ENCODE measurements at places on chromosomes 7 and 10.

DNA sequence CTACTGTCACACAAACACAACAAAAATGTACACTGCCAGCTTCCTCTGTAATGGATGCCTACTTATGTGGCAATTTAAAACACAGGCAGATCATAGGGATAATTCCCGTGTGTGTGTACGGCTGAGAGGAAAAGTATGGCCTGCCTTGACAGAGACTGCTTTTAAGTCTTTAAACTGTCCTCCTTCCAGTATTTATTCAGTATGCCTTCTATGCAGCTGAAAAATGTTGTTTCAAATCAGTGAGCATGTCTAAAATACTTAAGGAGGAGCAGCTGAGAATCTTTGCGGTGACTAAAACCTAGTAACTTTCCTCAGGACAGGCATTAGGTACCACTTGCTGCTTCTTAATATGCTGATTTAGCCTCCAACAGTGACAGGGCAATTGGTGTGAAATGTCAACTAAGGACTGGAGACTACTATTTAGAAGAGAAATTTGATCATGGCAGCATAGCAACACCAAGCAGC, 126.3 kb downstream of the CACNA2D1 start:
- no peak for DNase-seq

GRCh38 chr10:341081-341740, 206.0 kb downstream of the ZMYND11 start:
- DNase-seq: no peak

- no peak for DNase-seq
These were observed 105.7 kb downstream of the ST8SIA6 start for GRCh38 chr10:17348501-17349349.

- DNase-seq: no peak
These were observed 19.4 kb downstream of the BMPR1A start for GRCh38 chr10:86775870-86776180.

DNA sequence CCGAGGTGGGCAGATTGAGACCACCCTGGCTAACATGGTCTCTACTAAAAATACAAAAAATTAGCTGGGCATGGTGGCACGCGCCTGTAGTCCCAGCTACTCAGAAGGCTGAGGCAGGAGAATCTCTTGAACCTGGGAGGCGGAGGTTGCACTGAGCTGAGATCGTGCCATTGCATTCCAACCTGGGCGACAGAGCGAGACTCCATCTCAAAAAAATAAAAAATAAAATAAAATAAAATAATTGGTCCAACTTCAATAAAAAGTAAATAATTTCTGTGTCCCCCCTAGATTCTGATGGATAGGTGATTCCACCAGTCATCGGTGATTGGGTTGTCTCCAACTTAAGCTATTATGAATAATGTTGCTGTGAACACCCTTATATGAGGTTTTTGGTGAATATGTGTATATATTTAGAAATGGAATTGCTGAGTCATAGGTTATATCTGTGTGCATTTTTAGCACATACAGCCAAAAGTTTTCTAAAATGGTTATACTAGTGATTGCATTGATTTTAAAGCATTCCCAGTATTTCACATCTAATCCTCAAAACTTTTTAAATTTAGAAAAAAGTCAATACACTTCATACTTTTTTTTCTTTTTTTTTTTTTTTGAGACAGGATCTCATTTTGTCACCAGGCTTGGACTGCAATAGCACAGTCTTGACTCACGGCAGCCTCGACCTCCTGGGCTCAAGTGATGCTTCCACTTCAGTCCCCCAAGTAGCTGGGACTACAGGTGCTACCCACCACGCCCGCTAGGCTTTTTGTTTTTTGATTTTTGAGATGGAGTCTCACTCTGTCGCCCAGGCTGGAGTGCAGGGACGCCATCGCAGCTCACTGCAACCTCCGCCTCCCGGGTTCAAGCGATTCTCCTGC, 13.7 kb upstream of the SRPK2 start:
- no peak for DNase-seq

DNA sequence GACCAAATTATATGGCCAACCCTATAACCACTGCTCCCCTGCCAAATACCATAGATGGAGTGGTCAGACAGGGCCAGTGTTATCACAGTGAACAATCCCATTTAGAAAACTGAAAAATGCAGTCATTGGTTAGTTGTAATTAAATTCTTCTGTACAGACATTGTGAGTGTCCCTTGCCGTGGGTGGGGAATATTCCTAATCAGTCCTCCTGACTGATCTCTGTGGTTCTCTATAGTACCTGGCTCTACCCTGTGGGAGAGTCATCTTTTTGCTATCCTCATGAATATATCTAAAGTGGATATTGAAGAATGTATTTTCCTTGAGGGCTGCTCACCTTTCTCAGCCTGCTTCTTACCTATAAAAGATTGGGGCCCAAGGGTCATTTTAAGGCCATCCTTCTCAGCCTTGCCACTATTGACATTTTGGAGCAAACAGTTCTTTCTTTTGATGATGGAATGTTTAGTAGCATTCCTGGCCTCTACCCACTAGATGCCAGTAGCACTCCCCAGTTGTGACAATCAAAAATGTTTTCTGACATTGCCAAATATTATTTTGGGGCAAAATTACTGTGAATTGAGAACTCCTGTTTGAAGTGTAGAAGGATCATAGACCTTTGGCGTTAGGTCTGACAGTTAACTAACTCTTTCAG, 110.2 kb downstream of the MAPK8 start:
- DNase-seq: no peak

- DNase-seq: no peak
These were observed 499.6 kb upstream of the LRRN3 start for GRCh38 chr7:110591341-110591740.

GRCh38 chr10:4159173-4159572, 374.2 kb upstream of the KLF6 start:
- no peak for DNase-seq

DNA sequence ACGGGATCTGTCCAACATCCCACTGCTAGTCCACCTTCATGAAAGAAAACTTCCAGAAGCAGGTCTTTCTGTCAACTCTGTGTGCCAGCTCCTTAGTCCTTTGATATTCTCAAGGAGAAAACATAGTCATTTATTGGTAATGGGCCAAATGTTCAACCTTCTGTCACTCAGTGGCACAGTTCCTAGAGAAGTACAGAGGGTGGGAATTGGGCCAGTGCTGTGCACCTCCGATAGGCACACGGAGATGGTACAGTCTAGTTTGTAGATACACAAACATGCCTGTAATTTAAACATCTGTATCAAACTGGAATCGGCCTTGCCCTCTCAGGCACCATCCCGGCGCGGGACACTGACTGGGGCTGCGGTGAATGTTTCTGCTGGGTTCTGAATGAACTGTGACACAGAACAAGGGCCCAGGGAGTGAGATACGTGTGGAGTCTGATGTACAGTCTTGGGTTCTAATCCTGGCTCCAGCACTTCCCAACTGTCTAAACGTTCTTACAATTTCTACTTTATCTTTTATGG, 213.9 kb upstream of the SHH start:
- no peak for DNase-seq

DNA sequence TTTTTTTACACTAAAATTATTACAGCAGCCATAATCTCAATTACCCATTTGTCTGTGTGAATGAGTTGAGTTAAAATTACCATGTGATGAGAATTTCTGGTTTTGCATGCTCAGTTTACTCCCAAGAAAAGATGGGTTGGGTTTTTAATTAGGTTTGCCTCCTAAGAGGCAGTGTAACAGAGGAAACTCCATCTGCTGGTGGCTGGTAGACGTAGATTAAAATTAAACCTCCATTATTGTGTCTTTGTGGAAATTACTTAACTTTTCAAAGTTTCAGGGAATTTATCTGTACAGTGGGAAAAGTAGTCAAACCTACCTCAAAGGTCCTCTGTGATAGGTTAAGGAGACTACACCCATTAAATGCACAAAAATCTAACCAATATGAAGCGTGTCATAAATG, 954.2 kb downstream of the PCDH15 start:
- no peak for DNase-seq

GRCh38 chr7:136086712-136087111, 109.6 kb upstream of the MTPN start:
- DNase-seq: peak; percentile 45

DNA sequence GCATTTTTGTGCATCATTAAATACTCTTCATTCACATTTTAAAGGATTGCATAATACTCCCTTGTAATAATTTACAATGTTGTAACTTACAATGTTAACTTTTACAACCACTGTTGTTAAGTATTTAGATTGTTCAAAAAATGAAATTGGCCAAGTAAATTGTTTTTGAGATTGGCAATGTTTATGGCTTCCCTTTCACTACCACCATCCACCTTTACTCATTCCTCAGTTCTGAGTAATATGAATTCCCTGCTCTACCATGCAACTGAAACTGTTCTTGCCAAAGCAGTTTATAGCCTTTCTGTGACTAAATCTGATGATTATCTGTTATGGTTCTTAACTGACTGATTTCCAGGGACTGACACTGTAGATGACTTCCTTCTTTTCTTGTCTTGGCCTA, 80.5 kb upstream of the TMEM106B start:
- no peak for DNase-seq

DNA sequence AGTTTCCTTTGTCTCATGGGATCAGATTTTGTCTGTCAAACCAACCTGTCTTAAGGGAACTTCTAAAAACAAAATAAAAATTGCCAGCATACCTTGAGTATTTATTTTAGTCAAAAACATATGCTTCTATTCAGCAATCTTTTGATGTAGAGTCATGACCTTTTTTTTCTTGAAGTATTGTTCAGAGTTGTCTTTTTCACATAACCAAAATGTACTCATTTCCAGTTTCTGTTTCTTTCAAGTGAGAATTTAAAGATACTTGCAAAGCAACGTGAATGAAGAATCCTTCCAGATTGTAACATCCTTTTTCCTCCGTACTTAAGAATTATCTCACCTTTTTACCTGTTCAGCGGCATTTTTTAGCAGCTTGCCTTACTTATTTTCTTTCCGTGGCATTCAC, 37.8 kb downstream of the GNAI1 start:
- peak; percentile 48 for DNase-seq

GRCh38 chr7:122719010-122719578, 16.4 kb upstream of the RNF148 start:
- DNase-seq: no peak

GRCh38 chr7:42189535-42189934, 47.5 kb downstream of the GLI3 start:
- DNase-seq: no peak

DNA sequence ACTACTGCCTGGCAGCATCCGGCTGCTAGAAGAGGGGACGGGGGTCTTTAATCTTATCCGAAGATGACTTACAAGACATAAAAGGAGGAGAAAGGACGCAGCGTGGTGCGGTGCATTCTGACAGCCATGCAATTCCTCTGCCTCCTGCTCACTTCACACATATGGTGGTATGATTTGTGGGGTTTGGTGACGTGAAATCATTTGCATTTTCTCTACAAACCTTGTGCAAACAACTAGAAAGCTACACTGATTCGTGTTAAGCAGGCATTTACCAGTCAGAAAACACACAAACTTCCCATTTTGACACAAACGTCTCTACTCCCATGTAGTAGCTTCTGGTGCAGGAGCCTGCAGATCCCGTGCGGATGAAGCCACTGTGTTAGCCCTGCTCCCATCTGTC, 6.8 kb upstream of the TCERG1L start:
- no peak for DNase-seq

- no peak for DNase-seq
These were observed 110.1 kb downstream of the CD36 start for GRCh38 chr7:80748363-80749042.

DNA sequence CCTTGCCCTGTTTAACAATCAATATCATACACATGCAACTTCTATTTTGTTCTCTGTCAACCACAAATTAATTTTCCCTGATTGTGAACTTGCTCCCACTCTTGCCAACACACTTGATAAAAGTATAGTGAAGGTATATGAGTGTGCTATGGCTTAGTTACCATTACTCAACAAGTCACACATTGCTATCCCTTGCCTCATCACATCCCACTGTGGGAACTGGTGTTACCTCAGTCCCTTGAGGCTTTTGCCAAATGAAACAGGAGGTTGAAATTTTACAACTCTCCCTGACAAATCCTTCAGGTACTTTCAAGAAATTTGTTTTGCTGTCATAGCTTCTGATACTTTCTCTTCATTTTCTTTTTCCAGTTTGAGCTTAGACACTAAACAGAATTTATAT, 472.5 kb upstream of the SEMA3D start:
- no peak for DNase-seq

- DNase-seq: no peak
These were observed 417.9 kb downstream of the IPMK start for GRCh38 chr10:57849691-57850357.

DNA sequence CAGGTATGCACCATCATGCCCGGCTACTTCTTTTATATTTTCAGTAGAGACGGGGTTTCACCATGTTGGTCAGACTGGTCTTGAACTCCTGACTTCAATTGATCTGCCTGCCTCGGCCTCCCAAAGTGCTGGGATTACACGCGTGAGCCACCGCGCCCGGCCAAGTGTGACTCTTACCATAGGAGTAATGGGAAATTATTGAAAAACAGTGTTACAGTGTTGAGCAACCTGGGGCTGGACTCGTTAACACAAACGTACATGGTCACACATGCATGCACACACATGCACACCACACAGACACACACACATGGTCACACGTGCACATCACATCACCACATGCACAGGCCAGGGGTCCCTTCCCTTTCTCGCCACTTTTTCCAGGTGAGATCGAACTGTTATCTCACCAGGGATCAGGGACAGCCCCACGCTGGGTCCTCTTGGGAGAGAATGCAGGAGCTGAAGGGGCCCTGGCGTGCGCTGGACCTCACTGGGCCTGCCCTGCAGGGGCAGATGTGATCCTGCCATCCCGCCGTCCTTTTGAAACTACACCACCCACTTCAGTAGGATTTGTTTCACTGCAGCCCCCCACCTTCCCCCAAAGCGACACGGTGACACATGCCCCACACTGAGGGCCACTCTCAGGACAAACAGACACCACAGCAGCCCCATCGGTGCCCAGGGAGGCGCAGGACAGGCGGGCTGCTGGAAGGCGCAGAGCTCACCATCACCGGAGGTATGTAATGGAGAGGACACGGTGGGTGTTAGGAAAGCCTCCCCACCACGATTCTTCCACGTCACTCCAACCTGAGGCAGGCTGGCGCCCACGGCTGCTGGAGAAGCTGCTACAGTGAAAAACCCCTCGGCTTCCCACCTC, 10.2 kb downstream of the RADIL start:
- DNase-seq: no peak

DNA sequence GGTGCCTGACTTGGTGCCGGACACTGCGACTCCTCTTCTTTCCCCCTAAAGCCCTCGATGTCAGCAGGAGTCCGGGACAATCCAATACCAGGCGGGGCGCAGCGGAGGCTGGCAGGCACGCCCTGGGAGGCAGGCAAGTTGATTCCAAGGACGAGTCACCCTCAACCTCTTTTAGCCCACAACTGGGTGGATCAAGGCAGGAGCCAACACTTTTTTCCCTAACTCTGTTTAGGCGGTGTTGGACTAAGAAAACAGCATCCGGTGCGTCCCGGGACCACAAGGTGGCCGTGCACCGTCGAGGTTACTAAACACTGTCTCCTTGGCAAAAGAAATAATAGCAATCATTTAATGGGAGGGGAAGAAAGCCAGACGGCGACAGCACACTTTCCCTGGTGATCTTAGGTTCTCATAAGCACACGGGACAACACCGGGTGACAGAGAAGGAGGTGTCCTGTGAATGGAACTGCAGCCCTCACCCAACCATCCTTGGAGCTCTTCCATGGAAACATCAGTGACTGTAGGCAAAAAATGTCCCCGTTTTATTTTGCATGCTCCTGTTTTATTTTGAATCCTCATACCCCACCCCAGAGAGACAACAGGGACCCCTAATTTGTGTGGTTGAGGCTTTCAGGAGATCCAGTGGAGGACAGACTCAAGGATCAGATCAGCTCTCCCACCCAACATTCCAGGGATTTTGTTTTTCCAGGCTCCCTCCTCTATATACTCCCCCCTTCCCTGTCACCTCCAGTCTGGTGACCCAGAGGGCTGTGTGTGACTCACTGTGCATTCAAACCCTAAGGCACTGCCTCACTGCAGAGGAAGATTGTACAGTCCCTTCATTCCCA, 1.3 kb upstream of the CALCR start:
- no peak for DNase-seq
